A172 (cell line): ENCODE measurements at places on chromosomes 16 and 17.

DNA sequence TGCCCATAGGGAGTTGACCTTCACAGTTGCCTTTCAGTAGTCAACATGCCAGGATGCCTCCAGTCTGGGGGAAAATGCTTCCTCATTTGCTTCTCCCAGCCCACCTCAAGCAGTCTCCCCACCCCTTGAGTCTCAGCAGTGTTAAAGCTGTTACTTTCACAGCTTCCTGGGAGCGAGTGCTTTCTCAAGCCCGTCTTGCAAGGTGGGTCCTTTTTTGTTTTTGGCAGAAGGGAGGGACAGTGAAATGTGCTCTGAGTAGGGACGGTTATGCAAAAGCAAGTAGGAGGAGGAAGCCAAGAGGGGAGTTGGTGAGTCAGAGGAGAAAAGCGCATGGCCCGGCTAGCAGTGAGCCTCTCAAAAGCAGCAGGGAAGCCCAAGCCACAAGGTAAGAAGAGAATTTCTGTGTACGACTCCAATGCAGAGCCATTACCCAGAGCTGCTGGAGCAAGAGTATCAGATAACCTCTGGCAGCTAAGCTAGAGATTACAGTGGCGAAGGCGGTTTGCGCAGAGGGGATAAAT, at the start of gene CHST4:
TSS of gene CHST4 (plus strand) at position 316 of the 521 bp plus-strand sequence. CDS start 10,252 bp downstream, outside the sequence.
- DNase-seq, result peak; percentile 68

GRCh38 chr17:46977348-46977747, 1.7 kb downstream of the RPRML start:
- DNase-seq, result no peak

GRCh38 chr16:144797-145252, 6.4 kb upstream of the NPRL3 start:
- DNase-seq, result no peak

DNA sequence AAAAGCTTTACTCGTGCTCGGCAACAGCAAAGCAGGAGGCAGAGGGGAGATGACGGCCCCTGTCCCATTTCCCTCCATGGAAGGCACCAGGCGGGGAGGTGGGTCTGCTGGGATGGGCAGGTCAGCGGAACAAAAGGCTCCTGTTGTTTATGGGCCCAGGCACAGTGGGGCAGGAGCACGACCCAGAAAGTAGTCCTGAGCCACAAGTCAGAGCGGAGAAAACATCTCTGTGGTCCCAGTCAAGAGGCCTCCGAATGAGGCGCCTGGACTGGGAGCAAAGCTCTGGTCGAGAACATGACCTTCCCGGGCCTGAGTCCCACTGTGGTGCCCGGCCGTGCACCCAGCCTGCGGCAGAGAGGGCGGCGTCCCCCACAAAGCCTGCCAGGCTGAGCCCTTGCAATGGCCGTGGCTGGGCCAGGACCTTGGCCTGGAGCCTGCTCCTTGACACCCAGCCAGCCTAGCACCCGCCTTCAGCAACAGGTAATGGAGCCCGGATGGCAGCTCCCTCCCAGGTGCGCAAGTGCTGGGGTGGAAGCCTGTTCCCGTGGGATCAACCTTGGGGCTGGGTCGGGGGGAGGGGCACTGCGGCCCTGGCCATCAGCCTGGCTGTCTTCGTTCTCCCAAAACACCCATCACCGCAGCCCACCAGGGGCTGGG, 3.6 kb downstream of the RFNG start:
- no peak for DNase-seq

GRCh38 chr16:87603684-87604633, 1.7 kb downstream of the JPH3 start:
- DNase-seq, result no peak

DNA sequence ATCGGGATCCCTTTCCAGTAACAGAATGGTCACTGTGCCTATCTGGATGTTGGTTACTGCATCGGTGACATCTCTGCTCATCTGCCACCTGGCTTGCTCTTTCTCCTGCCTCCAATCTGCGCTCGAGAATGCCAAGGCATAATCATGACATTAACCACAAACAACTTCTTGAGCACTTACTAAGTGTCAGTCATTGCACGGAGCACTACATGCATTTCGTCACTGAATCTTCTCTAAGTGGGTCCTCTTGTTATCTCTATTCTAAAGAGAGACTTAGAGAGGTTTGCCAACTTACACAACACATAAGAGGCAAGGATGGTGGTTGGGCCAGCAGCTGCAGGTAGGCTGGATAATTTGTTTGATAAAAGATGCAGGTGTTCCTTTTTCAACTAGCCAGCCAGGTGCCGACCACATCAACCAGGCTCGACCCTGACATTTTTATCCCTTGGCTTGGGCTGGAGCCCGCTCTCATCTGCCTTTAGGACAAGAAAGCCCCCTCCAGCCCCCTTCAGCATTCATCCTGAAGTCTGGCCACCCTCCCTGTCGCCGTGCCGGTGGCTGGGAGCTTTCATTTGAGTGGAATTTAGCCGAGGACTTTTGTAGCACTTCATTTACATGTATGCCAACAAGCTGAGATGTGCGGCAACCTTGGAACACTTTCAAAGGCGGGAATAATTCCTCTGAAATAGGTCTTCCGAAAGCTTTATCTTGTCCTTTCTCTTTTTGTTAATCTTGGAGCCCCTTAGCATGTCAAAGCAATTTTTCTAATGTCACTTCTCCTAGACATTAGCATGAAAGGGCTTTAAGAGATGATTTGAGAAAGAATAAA, 89.3 kb upstream of the NKD1 start:
- no peak for DNase-seq

DNA sequence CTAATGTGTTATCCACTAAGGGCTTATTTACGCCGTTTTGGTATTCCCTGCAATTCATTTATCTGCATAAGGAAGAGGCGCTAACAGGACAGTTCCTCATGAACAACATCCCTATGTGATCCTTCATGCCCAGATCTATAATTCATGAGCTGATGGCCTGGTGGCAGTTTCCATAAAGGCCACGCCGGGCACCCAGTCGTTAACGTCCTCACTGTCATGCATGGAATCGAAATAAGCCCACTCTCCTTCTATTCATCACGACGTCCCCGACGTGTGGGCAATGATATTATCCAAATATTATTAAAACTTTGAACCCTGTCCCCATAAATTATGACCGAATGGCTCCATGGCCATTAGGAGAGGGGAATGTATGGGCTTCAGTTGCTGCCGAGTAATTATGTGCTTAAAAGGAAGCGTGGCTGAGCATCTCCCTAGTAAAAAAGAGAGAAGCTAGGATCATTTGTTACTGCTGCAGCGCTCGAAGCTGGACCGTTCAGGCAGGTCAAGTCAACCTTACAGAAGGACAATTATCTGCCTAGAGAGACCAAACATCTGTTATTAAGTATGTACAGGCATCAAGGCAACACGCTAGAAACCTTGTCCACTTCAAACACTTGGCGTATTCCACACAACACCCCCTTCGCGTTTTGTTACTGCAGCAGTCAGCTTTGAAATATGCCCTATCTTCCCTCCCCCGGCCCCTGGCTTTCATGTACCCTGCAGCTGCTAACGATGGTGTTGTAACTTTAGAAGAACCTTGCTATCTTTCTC, 94.0 kb upstream of the SALL1 start:
- no peak for DNase-seq

- no peak for DNase-seq
Observed at GRCh38 chr16:30805056-30805369, 18.0 kb upstream of the ZNF629 start.

- DNase-seq, result no peak
Observed at GRCh38 chr16:50395763-50396710, 27.2 kb upstream of the BRD7 start.

DNA sequence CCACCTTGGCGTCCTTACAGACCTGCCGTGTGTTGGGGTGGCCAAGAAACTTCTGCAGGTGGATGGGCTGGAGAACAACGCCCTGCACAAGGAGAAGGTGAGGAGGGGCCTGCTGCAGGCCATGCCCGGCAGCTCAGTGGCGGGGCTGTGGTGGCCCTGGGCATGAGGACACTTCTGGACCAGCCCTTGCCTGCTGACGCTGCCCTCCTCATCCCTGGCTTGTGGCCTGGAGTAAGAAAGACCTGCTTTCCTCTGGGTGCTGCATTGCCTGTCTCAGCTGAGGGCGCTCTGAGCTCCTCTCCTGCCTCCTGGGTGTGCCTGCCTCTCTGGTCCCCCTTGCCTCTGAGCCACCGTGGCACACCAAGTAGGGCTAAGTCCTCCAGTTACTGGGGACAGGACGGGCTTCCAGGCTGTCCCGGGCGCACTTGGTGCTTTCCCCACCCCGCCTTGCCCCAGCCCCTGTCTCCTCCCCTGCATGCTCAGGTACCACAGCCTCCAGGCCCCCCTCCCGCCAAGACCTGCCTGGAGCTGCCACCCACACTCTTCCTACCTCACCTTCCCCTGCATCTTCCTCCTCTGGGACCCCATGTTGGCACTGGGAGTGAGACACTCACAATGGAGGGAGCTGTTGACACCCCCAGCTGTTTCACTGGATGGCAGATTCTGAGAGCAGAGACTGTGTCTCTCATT, 8.7 kb downstream of the ENDOV start:
- no peak for DNase-seq

DNA sequence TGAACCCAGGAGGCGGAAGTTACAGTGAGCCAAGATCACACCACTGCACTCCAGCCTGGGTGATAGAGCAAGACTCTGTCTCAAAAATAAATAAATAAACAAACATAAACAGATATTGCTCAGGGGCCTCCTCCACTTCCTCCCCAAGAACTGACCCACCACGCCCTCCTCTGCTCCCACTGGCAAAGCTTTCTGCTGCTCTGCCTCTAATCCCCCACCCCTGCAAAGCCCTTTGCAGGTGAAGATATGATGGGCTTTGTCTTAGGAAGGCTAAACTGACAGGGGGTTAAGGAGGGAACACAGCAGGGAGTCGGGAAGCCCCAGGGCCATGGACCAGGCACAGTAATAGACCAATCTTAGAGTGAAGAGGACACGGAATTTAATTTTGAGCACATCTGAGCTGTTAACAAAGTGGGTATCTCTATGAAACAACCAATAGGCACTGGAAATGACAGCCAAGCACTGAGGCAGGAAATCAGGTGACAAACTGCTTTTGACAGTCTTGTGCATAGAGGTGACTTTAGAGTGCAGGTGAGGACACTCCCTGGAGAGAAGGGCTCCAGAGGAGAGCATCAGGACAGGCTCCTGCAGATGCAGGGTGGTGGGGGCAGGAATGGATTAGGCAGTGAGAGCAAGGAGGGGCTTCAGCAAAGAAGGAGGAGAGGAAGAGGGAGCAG, 6.4 kb upstream of the CD300LD start:
- DNase-seq, result no peak

- DNase-seq, result no peak
Observed at GRCh38 chr17:81398176-81398831, 3.0 kb downstream of the BAHCC1 start.

- DNase-seq, result no peak
Observed at GRCh38 chr17:79996291-79996690, 39.4 kb downstream of the TBC1D16 start.

- peak; percentile 48 for DNase-seq
Observed at GRCh38 chr16:2912330-2913199, 834 bp downstream of the FLYWCH1 start.

- DNase-seq, result no peak
Observed at GRCh38 chr17:45782889-45783592, 1.1 kb upstream of the CRHR1 start.

- DNase-seq, result no peak
Observed at GRCh38 chr17:59790910-59791309, 83.5 kb downstream of the VMP1 start.

DNA sequence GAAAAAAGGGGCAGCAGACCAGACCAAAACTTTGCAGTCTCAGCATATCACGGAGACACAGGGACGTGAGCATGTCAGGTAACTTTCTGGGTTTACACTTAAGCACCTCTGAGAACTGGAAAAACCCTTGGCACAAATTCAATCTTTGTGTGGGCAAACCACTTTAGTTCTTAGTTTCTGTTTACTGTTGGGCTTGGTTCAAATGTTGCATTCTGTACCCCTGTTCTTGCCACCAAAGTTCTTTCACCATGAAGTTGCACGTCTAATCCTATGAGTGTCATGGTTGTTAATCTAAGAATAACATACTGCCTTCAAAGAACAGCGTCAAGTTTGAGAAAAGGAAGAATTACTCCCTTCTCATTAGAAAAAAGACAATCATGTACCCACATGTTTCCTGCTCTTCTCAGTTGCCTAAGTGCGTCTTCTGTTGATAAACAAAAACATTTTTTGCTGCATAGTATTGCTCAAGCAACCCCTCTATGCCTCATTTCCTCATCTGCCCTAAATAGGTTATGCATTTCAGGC, 11.6 kb downstream of the KRT33A start:
- no peak for DNase-seq

DNA sequence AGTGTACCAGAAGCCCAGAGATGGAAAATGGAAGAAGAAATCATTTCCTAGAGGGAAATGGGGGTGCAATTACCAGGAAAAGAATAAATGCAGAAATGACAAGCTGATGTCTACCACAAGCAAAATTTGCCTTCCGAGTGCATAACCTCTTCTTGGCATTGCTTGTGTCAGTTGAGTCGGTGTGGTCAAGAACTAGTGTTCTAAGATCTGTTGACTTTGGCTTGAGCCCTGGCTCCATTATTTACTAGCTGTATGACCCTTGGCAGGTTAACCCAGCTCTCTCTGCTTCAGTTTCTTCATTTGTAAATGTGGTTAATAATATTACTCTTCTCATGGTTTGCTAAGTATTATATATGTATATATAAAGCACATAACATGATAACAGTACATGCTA, 273.0 kb upstream of the IRX5 start:
- peak; percentile 8 for DNase-seq

DNA sequence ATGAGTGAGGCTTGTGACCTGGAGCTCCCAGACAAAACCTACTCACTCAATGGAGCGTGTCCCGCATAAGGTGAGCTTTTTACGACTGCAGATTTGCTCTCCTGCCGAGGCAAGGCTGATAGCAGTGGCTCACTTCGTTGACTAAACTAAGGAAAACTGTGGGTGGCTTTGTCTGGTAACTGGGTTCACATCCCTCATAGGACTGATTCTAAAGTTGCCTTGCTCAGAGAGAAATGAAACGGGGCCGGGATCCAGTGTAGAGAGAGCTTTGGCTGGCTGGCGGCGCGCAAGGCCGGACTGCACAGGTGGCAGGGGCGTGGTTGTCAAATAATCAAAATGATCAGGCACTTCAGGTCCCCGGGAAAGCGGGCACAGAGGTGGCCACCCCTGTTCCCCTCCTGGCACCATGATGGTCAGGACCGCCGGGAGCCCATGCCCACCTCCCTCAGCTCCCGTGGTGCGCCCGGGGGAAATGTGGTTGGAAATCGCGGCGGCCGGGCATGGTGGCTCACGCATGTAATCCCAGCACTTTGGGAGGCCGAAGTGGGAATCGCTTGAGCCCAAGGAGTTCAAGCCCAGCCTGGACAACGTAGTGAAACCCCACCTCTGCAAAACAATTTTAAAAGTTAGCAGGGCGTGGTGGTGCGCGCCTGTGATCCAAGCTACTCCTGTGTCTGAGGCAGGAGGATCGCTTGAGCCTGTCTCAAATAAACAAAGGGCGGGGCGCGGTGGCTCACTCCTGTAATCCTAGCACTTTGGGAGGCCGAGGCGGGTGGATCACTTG, 26.6 kb upstream of the OR1F1 start:
- DNase-seq, result no peak

DNA sequence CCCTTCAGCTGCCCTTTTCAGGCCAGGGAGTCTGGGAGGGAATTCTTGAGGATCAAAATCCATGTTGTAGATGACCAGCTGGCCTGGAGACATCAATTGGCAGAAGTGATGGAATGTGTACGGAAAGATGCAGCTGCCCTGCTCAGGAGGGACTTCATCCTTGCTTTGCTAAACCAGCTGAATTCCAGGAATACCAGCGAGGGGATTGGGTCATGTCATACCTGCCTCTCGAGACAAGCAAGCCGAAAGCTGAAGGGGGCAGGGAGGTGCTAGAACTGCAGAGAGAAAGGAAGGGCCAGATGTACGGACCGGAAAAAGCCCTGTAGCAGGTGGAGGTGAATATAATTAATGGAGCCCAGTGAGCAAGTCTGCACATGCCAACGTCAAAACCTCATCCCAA, 25.6 kb upstream of the NTN1 start:
- DNase-seq, result no peak
